PC-3 (cell line): ENCODE measurements at places on chromosomes 4 and X.

GRCh38 chr4:138259271-138259670 is 17.1 kb upstream of the SLC7A11 start:
- H3K4me3 ChIP-seq: no peak overlapping the region
- peaks cover 33% of the 10 kb centered on the region for H3K4me1 ChIP-seq
- H3K27me3 ChIP-seq: no peaks in the 10 kb centered on the region
- no peak for DNase-seq
- H3K27ac ChIP-seq: 0 out of 2 replicates have a peak overlapping the region, but pooled peaks have one; percentile 10
- no peaks in the 10 kb centered on the region for H3K36me3 ChIP-seq

DNA sequence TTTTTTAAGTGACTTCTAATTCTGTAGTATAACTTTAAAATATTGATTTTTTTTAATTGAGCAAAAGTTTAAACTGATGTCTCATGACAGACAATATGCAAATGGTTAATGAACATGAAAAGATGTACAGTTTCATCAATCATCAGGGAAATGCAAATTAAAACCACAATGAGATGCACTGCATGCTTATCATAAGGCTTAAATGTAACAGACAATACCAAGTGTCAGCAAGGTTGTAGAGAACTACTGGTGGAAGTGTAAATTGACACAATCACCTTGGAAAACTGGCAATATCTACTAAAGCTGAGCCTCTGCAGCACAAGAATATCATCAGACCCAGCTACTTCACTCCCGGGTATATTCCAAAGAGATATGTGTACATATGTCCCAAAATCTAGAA is 70.2 kb upstream of the DAPP1 start:
- H3K36me3 ChIP-seq: no peaks in the 10 kb centered on the region
- no peak overlapping the region for H3K27ac ChIP-seq
- no peak overlapping the region for H3K4me3 ChIP-seq

DNA sequence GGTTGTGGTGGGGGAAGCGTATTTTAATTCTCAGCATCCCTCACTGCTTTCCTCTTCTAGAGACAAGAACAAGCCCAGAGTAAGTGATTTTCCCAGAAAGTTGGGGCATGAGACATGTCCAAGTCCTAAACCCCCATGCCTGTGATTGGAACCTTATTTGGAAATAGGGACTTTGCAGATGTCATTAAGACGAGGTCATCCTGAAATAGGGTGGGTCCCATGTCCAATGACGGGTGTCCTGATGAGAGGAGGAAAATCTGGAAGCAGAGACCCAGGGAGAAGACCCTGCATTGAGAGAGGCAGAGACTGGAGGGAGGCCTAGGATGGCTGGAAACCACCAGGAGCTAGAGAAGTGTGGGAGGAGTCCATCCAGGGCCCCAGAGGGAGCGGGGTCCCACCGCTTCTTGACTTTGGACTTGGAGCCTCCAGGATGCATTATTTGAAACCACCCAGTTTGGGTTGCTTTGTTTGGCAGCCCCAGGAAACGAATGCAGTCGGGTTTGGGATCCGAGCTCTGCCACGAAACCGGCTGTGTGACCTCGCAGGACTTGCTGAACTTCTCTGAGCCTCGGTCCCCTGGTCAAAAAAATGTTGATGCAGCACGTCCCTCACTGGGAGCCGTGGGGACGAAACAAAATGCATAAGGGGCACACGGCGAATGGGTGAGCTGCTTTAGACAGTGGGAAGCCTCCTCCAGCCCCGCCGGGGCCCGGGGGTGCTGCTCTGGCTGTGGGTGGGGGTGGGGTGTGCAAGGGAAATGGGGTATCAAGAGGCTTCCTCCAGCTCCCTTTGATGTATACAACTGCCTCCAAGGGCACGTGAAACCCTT is 113.9 kb downstream of the CPZ start:
- H3K4me1 ChIP-seq: no peaks in the 10 kb centered on the region
- no peak overlapping the region for H3K27ac ChIP-seq
- no peaks in the 10 kb centered on the region for H3K36me3 ChIP-seq
- peaks cover 73% of the 10 kb centered on the region for H3K27me3 ChIP-seq

DNA sequence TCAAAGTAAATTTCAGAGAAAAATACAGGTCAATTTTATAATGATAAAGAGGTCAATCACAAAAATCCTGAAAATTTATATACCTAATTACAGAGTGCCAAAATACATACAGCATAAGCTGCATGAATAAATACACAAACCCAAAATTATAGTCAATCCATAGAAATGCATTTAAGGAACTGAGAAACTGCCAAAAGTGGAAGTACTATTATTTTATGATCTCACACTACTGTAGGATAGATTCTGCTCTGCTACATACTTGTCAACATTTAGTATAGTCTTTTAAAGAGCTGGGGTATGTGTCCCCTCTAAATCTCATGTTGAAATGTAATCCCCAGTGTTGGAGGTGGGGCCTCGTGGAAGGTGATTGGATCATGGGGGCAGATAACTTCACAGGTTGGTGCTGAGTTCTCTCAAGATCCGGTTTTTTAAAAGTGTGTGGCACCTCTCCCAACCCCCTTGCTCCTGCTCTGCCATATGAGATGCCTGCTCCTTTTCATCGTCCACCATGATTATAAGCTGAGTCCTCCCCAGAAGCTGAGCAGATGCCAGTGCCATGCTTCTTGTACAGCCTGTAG is 31.8 kb downstream of the CHIC2 start:
- H3K4me3 ChIP-seq: no peak overlapping the region
- H3K4me1 ChIP-seq: peaks cover 2% of the 10 kb centered on the region
- no peak overlapping the region for H3K27ac ChIP-seq
- H3K36me3 ChIP-seq: no peaks in the 10 kb centered on the region
- no peaks in the 10 kb centered on the region for H3K27me3 ChIP-seq

GRCh38 chr4:10983268-10983667 is 298.7 kb upstream of the CLNK start:
- H3K27ac ChIP-seq: no peak overlapping the region
- no peak for DNase-seq
- no peaks in the 10 kb centered on the region for H3K27me3 ChIP-seq
- no peak overlapping the region for H3K4me3 ChIP-seq
- no peaks in the 10 kb centered on the region for H3K36me3 ChIP-seq
- no peaks in the 10 kb centered on the region for H3K4me1 ChIP-seq

GRCh38 chr4:67727124-67727850 is 26.3 kb upstream of the UBA6 start:
- peaks cover 9% of the 10 kb centered on the region; the same call in 1 of the 2 replicates for H3K36me3 ChIP-seq
- peak overlapping the region; percentile 13 for H3K4me3 ChIP-seq
- H3K4me1 ChIP-seq: peaks cover 11% of the 10 kb centered on the region
- H3K27ac ChIP-seq: peak overlapping the region; percentile 65
- H3K27me3 ChIP-seq: no peaks in the 10 kb centered on the region
- peak; percentile 75 for DNase-seq

GRCh38 chr4:139076016-139076744 is 60.6 kb downstream of the NOCT start:
- peaks cover 18% of the 10 kb centered on the region for H3K36me3 ChIP-seq
- H3K4me3 ChIP-seq: no peak overlapping the region
- DNase-seq: no peak
- no peak overlapping the region for H3K27ac ChIP-seq

DNA sequence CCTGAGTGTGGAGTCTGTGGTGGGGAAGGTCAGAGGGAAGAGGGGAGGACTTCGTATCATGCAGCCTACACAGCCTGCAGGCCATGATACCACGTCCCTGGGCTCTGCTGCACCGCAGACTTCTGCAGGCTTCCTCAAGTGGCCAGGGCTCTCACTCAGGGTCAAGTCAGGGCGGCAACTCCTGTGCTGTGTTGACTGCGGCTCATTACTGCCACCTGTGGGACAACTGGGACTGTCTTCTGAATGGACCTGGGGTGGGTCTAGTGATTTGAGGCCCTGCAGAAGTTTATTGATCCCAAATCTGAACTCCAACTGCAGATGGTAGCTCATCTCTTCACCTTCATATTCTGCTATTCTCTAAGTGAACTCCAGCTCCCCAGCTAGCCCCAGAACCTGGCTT is 167.1 kb downstream of the NSUN7 start:
- H3K27me3 ChIP-seq: no peaks in the 10 kb centered on the region
- H3K27ac ChIP-seq: no peak overlapping the region
- peaks cover 11% of the 10 kb centered on the region for H3K4me1 ChIP-seq
- peak; percentile 23 for DNase-seq

- DNase-seq: no peak
- H3K27me3 ChIP-seq: no peaks in the 10 kb centered on the region
- H3K4me1 ChIP-seq: peaks cover 12% of the 10 kb centered on the region
- H3K27ac ChIP-seq: no peak overlapping the region
- H3K36me3 ChIP-seq: no peaks in the 10 kb centered on the region; the same call in 1 of the 2 replicates
- no peak overlapping the region for H3K4me3 ChIP-seq
Observed at GRCh38 chrX:77953302-77953701, 16.1 kb downstream of the PGAM4 start.
